Activated naive CD4-positive, alpha-beta T cell (primary cell): ENCODE measurements at places on chromosomes 12 and 14.

- no peak for DNase-seq
Measured at GRCh38 chr12:10227648-10228047, 15.0 kb downstream of the GABARAPL1 start.

DNA sequence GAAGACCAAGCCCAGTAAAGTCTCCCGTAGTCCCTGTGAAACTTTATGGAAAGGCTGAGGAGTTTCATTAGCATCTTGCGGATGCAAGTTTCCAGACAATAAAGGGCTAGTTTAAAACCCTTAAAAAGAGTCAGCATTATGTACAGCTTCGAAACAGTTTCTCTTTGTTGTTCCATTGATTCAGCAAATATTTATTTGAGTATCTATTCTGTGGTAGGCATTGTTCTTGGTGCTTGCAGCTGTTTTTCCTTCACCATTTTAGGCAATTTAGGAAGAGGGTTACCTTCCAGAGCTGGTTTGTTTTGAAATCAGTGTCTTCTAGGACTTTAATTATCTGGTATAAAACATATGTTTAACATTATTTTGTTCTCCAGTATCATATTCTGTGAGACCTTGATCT lies 1.5 kb downstream of the SLIRP start:
- no peak for DNase-seq

GRCh38 chr12:67649261-67649569 lies 670 bp downstream of the DYRK2 start:
- no peak for DNase-seq

DNA sequence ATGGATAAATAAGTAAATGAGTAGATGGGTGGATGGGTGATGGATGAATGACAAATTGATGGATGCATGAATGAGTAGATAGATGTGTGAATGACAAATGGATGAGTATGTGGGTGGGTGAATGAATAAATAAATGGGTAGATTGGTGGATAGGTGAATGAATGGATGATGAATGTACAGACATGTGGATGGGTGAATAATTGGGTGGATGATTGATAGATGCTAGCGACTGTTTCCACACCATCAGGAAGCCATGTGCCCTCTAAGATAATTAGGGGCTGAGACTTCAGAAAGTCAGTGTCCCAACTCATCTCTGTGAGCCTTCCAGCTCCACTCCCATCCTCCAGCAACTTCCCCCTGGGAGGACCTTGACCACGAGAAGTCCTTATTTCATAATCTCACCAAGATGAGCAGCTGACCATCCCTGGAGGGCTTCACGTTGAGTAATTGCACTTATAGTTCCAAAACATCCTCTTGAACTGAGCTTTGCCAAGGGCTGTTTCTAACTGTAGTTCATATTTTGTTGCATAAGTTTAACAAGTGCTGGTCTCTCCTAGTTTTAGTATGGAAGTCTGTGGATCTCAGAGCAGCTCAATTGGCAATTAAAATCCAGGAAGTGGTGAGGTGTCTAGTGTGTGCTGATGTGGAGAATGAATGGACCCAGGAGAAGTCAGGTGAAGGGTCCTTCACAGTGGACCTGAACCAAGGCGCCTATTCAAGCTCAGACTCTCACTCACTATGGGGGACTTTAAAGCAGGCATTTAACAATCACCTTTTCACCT lies 295.7 kb downstream of the ADGRD1 start:
- DNase-seq = no peak

DNA sequence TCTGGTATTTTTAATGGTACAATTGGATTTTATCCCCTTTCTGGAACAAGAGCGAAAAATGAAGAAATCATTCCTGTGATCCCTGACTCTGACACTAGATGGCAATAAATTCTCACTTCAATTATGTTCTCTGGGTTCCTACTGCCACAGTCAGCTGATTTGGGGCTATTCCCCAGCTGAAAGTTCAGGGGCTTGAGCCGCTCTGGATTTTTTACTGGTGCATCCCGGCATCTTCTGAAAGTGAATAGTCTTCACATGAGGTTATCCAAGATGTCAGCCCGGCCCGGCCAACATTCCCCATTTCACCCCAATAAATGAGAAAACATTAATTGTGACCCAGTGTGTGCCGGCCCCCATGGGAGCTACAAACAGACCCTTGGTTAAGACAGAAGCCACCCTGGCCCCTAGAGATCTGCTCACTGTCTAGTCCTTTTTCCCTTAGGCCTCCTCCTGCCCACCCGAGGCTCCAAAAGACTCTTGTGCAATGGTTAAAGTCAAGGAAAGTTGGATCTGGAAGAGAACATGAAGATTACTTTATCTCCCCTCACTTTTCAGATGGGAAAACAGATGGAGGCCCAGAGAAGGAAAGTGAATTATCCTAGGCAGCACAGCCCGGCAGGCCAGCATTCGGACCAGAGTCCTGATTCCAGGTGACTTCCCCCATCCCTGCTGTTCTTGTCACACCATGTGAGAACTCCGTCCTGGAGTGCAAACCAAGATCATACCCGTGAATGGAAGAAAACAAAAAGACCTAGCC lies 20.8 kb downstream of the CKAP4 start:
- DNase-seq = no peak

DNA sequence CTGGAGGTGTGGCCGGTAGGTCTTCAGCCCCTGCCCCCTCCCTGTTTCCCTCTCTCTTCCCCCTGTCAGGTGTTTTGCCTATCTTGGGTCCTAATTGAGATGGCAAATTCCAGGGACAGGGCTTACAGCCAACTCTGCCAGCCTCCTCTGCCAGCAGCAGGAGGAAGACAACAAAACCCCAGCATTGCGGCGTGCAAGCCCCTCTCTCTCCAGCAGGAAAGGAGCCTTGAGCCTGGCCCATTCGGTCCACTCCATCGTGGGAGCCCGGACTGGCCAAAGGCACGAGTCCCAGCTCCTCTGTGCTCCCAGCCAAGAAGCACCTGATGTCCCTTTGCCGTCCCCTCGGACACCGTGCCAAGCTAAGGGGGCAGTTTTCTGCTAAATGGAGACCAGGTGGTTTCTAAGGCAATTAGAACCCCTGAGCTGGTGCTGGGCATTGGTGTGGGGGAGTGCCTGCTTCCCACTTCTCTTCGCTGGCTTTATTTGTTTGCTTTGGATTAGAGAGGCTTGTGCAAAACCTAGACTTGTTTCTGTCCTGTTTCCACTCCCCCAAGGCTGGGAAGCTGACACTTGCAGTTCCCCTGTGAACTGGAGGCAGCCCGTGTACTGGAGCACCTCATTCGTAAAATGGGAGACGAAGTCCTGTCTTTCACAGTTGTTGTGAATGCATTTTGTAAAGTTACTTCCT lies 57.1 kb upstream of the LHX5 start:
- no peak for DNase-seq

- DNase-seq = no peak
Measured at GRCh38 chr12:3770891-3771290, 18.0 kb upstream of the CRACR2A start.

DNA sequence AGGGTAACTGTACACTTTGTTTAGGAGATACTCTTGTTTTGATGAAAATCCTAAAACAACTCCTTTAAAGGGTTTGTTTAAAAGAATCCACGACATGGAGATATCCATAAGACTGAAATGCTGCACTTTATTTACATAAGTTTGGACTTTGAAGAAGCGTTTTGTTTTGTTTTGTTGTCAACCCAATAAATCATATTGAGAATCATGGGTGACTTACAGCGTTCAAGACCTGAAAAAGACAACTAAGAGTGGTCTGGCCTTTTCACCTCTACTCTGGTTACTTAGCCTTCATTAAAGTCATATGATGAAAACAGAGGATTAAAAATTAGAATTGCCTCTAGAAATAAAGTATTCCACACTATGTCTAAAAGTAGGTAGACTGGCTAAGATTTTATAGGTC lies 234.8 kb downstream of the ADAMTS20 start:
- no peak for DNase-seq

DNA sequence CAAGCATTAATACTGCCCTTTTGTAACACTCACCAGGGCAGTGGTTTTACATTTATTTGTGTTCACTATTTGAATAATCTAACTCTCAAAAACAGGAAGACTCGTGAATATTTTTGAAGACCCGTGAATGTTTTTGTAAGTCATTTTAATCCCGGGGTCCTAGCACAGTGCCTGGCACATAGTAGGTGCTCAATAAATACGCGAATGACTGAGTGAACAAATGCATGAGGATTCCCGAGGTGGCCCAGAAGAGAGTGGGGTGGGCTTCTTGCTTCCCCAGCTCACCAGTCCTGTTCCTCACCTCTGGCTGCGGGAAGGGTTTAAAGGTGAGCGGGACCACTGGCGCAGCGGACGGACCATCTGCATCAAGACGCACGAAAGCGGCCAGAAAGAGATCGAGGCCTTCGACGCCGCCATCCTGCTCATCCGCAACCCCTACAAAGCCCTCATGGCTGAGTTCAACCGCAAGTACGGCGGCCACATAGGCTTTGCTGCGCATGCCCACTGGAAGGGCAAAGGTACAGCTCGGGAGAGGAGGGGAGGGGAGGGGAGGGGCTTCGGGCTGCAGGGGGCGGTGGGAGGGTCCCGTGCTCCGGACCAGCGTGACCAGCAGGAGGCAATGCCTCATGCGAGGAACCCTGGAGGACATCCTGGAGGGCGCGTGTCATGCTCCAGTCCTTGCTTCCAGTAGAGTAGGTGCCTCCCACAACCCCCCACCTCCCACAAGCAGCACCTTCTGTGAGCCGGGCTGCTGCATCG lies 98.9 kb downstream of the CMKLR1 start:
- DNase-seq = no peak

GRCh38 chr14:96564389-96564788 lies 62.2 kb downstream of the PAPOLA start:
- no peak for DNase-seq

DNA sequence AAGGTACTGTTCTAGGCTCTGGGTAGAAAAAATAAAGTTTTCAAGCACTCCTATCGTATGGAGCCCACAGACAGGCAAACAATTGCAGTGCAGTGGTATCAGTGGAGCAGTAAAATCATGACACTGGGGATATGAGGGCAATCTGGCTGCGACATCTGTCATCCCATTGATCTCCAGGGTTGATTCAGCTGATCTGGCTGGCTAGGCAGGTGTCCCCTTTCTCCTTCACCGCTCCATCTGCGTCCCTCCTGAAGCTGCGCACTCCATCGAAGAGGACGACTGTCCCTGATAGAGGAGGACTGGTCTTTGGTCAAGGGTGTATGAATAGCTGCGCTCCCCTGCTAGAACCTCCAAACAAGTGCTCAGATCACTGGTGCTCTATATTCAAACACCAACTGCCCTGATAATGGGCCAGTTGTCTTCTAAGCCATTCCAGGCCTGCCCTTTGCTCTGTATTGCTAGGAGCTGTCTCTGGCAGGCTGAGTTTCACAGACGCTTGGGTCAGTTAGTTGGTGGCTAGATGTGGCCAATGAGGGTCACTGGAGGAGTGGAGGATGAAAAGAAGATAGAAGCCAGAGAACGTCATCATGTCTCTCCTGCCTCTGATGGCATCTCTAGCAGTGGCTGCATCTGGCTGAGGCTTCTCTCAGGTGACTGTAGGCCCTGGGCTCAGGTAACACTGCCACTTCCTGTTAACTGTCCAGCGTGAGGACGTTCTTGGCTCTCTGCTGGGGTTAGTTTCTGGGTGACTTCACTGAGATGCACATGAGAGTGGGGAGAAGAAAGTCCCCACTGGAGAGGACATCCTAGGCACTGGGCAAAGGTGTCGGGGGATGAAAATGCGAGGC lies 205.0 kb upstream of the FOXN3 start:
- no peak for DNase-seq

DNA sequence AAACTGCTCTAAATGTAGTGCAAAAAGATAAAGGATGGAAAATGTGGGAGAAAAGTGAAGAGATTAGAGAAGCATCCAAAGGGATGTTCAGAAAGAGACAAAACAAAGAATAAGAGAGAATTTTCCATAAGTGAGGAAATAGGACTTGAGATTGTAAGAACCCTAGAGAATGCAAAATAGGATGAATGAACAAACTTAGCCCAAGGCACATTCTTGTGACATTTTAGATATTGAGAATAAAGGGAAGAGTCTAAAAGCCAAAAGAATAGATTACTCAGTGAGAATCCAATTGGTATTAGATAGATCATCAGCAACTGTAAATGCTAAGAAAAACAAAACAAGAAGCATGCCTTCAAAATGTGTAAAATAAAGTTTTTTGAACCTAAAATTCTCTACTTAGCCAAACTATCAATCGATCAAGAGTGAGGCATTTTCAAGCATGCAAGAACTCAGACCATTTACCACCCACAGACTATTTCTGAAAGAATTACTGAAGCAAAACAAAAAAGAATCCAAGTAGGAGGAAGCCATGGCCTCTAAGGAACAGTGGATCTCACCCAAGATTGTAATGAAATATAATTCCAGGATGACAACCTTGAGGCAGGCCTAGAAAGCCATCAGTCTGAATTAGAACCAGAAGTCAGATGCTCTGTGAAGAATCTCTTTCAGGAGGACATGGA lies 33.5 kb downstream of the DYRK2 start:
- DNase-seq = no peak

DNA sequence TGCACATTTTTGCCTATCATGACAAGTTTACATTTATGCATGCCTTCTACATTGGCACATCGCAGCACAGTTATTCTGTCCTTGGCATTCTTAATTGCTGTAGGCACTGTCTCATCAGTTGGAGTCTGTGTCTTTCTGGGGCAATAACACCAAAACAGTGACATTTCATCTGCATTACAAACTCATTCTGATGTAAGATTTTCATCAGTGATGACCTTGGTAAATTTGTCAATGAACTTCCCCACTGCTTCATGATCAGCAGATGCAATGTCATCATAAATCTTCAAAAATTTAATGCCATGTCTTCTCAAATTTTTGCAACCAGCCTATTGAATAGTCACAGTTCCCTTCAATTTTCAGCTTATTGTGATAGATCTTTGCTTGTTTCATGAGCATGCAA lies 85.5 kb downstream of the CAPZA3 start:
- DNase-seq = no peak

- DNase-seq = no peak
Measured at GRCh38 chr12:57248934-57249742, 1.8 kb downstream of the STAC3 start.

- DNase-seq = no peak
Measured at GRCh38 chr14:96176811-96177211, 27.8 kb upstream of the BDKRB2 start.

GRCh38 chr12:124545508-124546418 lies 21.6 kb downstream of the NCOR2 start:
- DNase-seq = no peak

DNA sequence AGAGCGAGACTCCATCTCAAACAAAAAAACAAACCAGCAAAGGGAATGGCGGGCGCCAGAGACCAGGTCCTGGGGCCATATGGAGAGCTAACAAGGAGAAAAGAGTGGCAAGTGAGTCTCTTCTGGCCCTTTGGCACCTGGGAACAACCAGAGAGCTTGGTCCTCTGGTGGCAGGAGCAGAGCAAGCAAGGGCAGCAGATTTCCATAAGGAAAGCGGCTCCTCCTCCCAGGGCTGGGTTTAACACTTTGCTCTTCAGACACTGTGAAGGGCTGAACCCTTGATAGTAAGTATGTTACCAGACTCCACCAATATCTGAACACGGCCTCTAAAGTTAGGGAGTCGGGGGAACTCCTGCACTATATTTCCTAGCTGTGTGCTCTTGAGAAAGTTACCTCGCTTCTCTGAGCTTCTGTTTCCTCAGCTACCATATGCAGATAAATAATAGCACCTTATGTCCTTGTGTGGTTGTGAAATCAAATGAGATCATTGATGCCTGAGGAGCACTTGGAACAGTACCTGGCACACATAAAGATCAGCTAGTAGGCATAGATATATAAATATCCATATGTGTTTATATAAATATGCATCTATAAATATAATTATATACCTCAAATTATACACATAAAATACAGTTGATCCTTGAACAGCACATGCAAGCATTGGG lies 33.4 kb upstream of the PLEKHG6 start:
- no peak for DNase-seq
